ENCODE measurements at places on chromosomes 2 and 18.

- DNase-seq, result peak; percentile 54
These were observed 126.9 kb downstream of the NFATC1 start for GRCh38 chr18:79522451-79523205.

- DNase-seq, result no peak
These were observed 44.2 kb upstream of the SLC39A10 start for GRCh38 chr2:195612611-195613495.

DNA sequence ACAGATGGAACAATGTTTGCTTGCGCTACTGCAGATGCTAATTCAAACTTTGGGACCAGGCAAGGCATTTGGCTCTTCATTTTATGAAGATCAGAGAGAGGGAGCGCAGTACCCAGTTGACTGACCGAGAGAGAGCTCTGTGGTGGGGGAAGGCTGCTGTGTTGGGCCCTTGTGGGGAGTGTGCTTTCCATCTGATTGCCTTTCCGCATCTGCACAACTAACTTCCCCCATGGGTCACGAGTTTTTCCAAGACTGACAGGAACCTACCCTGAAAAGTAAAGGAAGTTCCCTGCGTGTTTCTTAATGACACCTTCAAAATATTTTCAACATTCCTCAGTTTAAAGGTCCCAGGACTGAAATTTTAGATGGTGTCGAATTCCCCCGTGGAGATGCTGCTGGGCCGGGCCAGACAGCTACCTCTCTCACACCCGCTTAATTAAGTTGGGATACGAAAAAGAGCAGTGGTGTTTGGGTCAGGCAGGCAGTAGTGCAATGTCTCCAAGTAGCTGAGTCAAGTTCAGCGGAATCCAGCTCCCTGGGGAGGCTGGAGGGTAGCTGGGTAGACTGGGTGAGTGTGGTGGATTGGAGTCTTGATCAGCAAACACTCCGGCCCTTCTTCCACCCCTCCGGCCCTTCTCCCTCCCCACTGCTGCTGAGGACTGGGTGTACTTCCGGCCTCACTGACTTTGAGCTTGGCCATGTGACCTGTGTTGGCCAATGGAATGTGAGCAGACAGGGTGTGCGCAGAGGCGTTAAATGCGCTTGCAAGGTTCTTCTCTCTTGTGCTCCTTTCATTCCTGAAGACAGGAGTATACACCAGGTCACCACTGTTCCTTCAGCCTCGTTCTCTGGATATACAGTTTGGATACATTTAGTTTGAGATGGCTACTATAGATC lies 2.3 kb upstream of the ARHGAP25 start:
- no peak for DNase-seq

DNA sequence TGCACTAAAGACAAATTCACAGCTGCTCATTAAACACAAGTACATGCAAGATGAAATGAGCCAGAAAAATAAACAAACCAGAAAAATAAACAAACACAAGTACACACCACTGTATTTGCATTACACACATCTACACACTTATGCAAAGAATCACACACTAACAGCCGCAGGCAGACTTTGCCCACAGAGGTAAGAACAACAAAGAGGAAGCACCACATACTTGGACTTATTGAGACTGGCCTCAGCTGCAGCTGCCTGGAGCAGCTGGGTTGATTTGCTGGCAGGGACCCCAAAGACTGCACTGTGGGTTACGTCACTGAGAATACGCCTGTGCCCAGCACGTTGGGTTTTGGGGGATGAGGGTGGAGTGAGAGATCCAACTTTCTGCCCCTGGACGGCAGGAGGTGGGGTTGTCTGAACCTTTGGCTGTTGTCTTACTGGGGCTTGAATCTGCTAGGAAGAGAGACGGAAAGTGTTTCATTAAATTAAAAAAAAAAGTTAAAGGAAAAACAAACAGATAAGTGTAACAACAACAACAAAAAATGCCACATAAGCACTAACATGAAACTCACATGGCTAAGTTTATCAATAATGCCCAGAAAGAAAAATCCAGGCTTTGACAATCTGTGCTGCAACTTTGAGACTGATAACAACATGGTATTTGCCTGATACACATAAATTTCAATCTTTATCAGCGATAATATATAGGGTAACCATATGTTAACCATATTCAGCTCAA lies 71.9 kb upstream of the NFU1 start:
- no peak for DNase-seq

GRCh38 chr2:127014224-127014623 lies 92.7 kb downstream of the BIN1 start:
- DNase-seq, result no peak

- no peak for DNase-seq
These were observed 11.5 kb downstream of the ASAP2 start for GRCh38 chr2:9217838-9218770.

- DNase-seq, result no peak
These were observed 51.6 kb upstream of the CCBE1 start for GRCh38 chr18:59748628-59749360.

GRCh38 chr2:38260469-38260868 lies 116.6 kb downstream of the ATL2 start:
- no peak for DNase-seq

DNA sequence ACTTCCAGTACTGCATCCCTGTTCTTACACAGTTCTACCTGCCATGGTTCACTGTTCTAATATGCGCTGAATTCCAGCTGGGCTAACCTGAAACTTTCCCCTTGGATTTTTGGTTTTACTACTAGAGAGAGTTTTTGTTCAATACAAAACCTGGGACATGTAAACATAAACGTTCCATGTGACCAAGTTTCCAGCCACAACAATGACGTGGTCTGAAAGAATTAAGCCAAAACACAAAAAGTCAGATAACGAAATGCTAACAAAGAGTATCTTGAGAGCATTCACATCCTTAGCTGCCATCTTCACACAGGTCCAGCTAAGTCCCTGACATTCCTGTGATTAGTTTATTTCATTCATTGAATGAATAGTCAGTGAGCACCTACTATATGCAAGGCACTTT lies 467.0 kb upstream of the PKDCC start:
- DNase-seq, result no peak

DNA sequence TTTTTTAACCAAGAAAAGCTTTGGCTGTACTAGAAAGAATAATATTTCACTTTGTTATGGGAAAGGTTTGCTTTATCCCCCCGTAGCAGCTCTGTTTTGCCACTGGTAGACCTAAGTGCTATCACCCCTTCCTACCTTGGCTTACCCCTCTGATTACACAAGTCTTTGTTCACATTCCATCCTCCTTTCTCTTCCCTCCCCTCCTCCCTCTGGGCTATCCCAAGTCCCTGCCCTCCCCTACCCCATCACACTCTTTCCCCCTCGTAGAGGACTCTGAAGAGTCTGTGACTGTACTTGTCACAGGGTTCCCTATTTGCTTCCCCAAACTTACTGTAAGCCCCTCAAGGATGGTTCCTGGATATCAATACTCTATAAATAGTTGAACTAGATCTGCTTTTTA lies 152.9 kb upstream of the NOSTRIN start:
- no peak for DNase-seq

GRCh38 chr2:192645811-192646598 lies 451.3 kb upstream of the TMEFF2 start:
- DNase-seq, result no peak

- DNase-seq, result peak; percentile 29
These were observed 120.3 kb downstream of the ACOXL start for GRCh38 chr2:110852541-110853263.

- DNase-seq, result no peak
These were observed 395.7 kb upstream of the SALL3 start for GRCh38 chr18:78583739-78584458.

- DNase-seq, result no peak
These were observed 142.3 kb upstream of the HAAO start for GRCh38 chr2:42934580-42935186.

- no peak for DNase-seq
These were observed 1.4 kb downstream of the GCFC2 start for GRCh38 chr2:75709297-75709696.

- no peak for DNase-seq
These were observed 4.1 kb downstream of the REG1B start for GRCh38 chr2:79083597-79084251.

DNA sequence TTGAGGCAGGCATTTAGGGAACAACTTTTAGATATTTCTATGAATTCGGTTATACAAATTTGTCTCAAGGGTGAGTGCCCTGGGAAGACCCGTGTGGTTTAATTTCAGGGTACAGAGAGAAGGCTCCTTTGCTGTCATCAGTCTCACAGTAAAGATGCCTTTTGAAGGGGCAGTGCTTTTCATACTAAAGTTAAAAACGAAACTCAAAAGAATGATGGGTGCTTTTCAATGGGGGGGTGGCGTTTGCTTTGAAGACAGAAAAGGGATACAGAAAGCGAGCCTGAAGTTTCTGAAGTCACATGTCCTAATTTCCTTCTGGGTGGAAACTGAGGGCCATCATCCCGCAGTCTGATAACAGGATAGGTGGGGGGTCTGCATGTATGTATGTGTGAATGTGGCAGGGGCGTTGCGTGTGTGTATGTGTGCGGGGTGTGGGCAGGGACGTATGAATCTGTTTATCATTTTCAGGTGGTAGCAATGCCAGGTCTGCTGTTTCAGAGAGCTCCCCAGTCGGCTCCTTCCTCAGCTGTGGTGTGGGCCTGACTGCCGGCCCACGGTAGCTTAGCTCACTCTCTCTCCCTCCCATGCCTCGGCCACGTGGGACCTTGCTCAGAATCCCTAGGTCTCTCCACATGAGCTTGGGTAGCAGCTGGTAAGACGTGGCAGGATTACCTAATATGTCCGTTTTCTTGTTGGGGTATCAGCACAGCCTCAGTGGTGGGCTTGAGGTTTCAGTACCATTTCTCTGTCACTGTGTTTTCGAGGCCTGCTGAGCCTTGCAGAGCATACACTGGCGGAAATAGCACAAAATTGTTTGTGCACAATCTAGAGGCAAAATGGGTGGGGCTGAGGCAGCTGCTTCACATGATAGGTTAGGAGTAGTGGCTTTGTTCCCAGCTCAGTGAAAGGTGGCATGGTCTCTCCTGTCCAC lies 32.7 kb downstream of the ARHGAP25 start:
- DNase-seq, result peak; percentile 35

DNA sequence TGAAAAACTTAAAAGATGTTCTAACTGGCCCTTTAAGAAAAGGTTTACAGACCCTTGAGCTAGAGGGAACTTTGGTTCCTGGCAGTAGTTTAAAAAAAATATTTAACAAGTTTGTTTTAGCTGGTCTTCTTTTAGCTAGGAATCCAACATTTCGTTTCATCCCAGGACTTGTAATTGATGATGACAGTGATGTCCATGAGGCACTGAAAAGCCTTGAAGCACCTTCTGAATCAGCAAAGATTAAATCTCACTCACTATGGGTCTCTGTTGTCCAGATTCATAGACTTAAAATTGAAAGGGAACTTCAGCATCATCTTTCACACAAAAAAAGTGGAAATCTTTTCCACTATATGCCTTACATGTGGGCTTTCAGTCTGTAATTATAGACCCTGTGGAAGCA lies 102.9 kb upstream of the ETAA1 start:
- DNase-seq, result no peak
